ENCODE measurements at places on chromosomes 3 and 15. TPM values are rescaled to one million over a fixed set of nuclear protein-coding genes. Genes with fewer than 3 reads are reported as not detected.

PPP1R14D gene
- 1.5 TPM for total RNA-seq

- DNase-seq, result no peak
- no peaks in the 10 kb centered on the region for H3K36me3 ChIP-seq
- peaks cover 9% of the 10 kb centered on the region for H3K4me1 ChIP-seq
- H3K4me3 ChIP-seq, result no peak overlapping the region
- H3K27ac ChIP-seq, result no peak overlapping the region
- H3K27me3 ChIP-seq, result no peaks in the 10 kb centered on the region
These were observed 61.5 kb downstream of the CGGBP1 start for GRCh38 chr3:87997298-87997697.

DNA sequence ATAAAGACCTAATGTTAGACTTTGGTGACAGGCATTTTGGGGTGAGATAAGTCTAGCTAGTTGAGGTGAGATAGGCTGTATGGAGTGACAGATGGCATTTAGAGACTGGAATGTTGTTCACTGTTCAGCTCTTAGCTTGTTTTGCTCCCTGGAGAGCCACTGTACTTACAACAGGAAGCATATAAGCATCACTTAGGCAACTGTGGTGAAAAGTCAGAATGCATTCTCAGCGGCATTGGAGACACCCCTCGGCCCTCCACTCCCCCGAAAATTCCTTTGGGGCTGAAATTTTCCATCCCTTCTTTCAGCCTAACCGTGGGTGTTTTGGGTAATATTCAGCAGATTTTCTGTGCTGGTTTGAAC, 73.4 kb downstream of the SLCO3A1 start:
- H3K4me1 ChIP-seq, result no peaks in the 10 kb centered on the region
- DNase-seq, result no peak
- no peaks in the 10 kb centered on the region for H3K36me3 ChIP-seq
- no peak overlapping the region for H3K4me3 ChIP-seq

DNA sequence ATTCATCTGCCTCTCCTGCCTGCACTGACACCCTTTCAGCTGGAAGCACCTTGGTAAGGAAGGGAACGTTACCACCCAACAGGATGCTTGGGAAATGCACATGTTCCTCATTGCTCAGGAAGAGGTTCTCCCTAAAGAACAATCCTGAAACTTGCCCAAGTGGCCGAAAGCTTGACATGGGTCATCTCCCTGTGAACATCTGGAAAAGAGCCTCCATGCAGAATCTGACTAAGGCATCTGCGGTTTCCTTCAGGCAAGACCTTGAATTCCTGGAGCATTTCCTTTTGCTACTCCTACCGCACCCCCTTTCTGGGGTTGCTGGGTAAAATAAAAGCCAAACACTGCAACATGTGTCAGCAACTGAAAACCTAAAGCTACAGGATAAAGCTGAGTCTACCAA, 68.7 kb upstream of the SNRK start:
- no peaks in the 10 kb centered on the region for H3K36me3 ChIP-seq
- no peak for DNase-seq
- H3K27me3 ChIP-seq, result peaks cover 3% of the 10 kb centered on the region
- no peak overlapping the region for H3K27ac ChIP-seq

- no peak overlapping the region for H3K27ac ChIP-seq
- no peak for DNase-seq
- peaks cover 24% of the 10 kb centered on the region for H3K4me1 ChIP-seq
- H3K27me3 ChIP-seq, result no peaks in the 10 kb centered on the region
- H3K4me3 ChIP-seq, result no peak overlapping the region
These were observed 40.4 kb downstream of the DNASE1L3 start for GRCh38 chr3:58170376-58170775.
